ENCODE measurements at places on chromosomes 5 and 9.

GRCh38 chr5:180133060-180133459 is 61.5 kb upstream of the RNF130 start:
- no peak for DNase-seq

GRCh38 chr5:109370343-109370742 is 39.4 kb downstream of the PJA2 start:
- DNase-seq, result no peak

DNA sequence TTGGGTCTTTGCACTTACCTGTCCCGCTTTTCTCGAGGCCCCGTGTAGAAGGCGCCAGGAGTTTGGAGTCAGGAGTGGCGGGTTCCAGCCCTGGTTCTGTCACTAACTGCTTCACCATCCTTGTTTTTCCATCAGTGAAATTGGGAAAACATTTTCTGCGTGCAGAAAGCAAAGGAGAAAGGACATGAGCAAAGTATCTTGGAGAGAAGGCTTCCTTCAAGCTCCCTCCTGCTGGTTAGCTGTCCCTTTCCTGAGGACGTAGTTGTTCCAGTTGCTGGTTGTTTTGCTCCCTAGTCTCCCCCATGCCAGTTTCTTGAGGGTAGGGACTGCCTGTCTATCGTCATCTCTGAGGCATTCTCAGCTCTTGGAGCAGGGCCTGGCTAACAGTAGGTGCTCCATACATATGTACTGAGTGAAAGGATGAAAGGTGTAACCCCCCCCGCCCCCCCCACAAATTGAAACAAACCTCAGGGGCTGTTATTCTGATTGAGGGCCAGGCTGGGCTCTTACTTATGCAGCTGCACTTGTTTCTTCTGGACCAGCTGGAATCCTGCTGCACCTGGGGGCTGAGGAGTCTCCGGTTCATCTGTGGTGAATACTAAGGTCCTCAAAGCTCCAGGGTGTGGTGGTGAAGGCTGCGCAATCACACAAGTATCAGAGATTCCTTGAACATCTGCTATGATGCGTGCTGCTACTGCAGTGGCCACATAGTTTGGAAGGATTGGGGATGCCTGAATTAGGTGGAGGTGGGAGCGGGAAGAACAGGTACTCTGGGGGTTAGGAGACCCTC is 1.0 kb downstream of the SMIM3 start:
- DNase-seq, result no peak

GRCh38 chr9:34996905-34997279 is 7.3 kb downstream of the DNAJB5 start:
- DNase-seq, result no peak

GRCh38 chr9:97179616-97180015 is 127.8 kb upstream of the CCDC180 start:
- no peak for DNase-seq

- DNase-seq, result no peak
Measured at GRCh38 chr9:96484521-96484931, 34.6 kb downstream of the HABP4 start.

DNA sequence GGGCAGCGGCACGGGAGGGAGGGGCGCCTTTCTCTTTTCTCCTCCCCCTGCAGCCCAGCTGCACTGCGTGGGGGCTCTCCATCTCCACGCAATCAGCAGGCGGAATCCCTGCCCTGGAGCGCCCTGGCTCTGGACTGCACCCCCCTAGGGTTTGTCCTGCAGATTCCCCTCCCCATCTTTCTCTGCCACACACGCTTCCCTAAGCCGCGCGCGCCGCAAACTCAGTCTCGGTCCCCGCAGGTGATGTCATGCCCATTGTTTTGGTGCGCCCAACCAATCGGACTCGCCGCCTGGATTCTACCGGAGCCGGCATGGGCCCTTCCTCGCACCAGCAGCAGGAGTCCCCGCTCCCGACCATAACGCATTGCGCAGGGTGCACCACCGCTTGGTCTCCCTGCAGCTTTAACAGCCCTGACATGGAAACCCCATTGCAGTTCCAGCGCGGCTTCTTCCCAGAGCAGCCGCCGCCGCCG is at the start of gene KCNN2:
Gene KCNN2 (plus strand): TSS at position 347 of the 473 bp plus-strand sequence. CDS start 70 bp downstream, at position 417.
- no peak for DNase-seq

DNA sequence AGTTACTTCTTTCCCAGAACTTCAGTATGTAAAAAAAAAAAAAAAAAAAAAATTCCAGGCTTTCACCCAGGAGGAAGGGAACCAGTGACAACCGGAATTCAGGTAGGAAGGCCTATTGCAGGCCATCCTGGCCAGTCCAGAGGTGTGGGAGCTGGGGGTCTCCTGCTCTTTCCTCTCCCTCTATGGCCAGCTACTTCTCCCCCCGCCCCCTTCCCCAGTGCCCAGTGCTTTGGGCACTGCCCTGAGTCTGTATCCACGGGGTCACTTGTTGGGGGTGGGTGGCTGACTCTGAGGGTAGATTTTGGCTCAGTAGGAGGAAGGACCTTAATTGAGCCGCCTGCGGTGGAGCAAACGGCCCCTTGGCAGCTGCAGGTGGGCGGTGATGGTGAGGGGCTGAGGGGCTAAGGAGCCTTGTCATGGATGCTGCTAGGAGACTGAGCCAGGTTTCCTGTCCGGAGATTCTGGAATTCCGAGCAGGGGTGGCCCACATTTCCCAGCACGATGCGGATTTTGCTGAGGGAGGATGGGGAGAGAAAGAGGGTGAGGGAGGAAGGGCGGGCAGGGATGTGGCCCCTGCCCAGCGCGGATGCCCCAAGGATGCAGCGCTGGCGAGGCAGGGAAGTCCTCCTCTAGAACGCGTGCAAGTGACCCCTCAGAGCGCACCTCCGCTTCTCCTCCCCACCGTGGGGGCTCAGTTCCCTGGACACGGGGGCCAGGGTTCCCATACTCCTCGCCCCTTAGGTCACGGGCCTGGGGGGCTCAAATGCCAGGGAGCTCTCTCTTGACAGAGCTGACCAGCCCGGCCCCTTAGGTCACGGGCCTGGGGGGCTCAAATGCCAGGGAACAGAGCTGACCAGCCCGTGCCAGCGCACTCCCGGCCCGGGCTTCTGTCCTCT is 1.2 kb upstream of the PHF2 start:
- no peak for DNase-seq

- no peak for DNase-seq
Measured at GRCh38 chr9:18319918-18320445, 154.0 kb upstream of the ADAMTSL1 start.

GRCh38 chr5:141077826-141078225 is 16.6 kb upstream of the PCDHB2 start:
- no peak for DNase-seq

DNA sequence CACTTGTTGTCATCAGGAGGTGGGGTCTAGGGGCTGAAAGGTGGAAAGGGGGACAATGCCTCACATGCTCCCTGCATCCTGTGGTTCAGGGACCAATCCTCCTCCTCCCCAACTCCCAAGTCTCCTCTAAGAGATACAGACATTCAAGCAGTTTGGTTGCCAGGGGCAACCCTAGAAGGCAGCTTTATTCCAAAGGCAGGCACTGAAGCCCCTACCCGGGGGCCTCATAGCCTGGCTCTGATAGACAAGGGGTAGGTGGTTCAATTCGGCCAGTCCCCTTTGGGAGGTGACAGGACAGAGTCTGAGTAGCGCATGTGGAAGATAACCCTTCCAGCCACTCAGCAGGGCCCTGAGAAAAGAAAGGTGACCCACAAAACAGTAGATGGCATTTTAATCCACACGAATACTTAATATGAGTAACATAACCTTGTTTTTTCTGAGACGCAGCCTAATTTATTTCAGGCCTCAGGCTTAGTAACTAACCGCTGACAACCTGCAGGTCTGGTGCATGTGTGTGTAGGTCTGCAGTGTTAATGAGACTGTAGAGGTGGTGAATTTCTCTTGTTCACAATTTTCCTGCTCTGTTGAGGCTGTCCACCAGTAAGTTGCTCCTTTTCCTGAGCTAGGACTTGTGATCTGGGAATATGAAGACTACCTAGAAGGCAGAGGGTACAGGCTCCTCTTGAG is 31.3 kb upstream of the HSPA9 start:
- DNase-seq, result no peak

DNA sequence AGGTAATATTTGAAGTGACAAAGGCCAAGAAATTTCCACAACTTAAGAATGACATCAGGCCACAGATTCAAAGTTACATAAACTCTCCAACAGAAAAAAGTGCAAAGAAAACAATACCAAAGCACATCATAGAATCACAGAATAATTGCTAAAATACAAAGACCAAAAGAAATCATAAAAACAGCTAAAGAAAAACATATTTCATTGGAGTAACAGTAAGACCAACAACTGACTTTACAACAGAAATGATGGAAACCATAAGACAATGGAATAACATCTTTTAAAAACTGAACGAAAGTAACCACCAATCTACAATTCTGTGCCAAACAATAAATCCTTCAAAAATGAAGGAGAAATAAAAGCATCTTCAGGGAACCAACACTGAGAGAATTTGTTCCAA is 38.3 kb downstream of the ZDHHC21 start:
- no peak for DNase-seq

DNA sequence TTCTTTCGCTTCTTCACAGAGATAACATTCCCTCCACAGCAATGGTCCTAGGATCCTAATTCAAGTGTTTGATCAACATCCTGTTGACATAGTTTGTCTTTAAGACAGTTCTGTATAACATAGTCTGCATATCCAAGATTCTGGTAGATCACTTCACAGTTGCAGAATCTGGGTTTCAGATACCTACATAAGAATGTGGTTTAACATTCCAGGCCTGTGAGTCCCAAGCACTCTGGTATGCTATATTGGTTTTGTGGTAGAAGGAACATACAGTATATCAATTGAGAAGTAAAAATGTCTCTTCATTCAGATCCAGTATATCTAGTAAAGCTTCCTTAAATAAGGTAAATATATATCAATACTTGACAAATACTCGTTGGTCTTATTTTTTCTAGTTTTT is 914.2 kb upstream of the CDH6 start:
- no peak for DNase-seq

DNA sequence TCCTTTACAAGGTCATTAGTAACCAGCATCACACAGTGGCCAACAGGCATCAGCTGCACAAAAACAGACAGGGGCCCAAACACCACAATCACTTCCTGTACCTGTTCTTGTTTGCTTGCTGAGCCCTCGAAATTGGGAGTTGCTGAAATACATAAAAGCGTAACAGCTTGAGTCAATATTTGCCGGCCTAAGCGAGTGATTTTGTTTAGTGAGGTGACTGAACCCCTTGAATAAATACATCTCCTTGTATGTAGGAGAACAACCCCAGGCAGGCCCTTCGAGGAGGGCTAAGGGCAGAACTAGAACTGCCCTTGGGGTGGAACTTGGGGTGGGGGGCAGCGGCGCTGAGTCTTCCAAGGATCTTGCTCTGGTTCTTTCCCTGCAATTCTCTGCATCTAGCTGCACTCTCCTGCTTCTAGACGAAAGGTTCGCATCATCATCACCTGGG is 502.5 kb downstream of the RASEF start:
- no peak for DNase-seq

GRCh38 chr5:64869419-64869818 is 100.7 kb downstream of the CWC27 start:
- no peak for DNase-seq

- DNase-seq, result no peak
Measured at GRCh38 chr5:170619869-170620268, 116.0 kb downstream of the KCNIP1 start.

DNA sequence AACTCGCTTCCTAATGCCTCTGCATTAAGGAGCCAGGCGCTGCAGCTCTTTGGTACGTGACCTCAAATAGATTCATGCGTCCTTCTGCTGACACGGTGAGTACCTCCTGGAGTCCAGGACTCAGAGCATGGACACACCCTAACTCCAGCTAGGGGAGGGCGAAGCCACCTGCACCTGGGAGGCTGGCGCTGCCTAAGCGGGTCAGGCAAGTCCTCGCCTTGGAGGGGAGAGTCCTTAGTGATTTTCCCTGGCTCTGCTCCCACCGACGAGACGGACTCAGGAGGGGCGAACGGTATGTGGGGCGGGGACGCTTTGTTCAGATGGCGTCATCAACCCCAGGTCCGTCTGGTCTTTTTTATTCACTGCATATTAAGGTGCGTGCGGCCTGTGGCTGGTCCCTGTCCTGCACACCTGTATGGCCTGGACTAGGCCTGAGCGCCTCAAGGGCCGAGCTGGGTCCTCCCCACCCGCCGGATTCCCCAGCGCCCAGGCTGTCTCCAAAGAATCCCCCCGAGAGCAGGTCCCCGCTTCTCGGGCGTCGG is 50.3 kb downstream of the NSUN2 start:
- no peak for DNase-seq

- DNase-seq, result no peak
Measured at GRCh38 chr5:42597318-42597937, 159.2 kb upstream of the CCDC152 start.

GRCh38 chr5:143245929-143246561 is 157.4 kb downstream of the NR3C1 start:
- DNase-seq, result no peak

DNA sequence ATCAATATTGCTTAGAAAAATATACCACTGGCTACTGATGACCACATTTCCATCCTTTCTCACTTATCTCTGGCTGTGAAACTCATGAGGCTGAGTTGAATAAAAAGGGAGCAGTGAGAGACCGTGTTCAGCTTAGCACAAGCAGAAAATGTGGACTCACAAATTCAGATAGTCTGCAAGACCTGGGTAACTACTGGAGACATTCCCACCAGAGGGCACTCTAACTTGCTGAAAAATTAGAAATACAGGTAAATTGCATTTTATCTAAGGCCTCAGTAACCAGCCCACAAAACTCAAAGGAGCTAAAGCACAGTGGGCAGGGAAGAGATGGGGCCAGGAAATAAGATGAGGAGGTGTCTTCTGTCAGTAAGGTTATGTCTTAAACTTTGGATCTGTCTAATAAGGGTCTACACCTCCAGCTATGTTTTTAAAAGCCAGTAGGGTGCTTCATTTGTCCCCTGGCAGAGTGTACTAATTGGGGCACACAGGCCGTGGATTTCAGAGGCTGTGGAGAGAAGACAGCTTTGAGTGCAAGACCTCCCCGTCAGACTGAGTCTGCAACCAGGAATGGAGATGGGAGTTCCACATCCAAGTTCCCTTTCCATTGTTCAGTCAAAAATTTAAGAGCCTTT is 8.7 kb upstream of the NDUFB6 start:
- no peak for DNase-seq

- no peak for DNase-seq
Measured at GRCh38 chr5:10420932-10421331, 20.7 kb upstream of the ROPN1L start.

DNA sequence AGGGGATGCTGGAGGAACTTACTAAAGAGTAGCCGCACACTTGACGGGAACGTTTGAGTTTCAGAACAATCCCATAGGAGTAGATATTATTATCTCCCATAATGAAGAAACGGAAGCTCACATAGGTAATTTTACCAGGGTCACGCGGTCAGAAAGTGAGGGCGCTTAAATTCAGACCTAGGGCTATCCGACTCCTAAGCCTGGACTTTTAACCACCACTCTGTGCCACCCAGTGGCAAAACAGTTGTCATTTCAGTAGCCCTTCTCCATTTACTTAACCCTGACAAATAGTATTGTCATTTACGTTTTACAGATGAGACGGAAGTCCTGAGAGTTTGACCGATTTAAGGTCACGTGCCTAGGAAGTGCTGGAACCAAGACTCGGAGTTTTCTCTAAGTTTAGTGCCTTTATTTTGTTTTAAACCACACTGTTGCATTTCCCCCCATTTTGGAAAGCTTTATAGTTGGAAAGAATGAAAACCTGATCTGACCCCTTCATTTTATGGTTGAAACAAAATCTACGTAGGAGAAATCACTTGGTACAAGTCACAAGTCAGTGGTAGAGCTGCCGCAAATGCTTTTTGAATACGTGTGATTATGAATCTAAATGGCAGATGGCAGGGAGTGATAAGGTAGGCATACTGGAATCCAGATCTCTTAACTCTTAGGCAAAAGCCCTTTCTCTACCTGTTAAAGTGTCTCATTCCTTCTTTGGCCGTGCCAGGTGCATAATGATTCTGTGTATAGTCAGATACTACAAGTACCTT is 650 bp downstream of the MRRF start:
- no peak for DNase-seq
